Activated CD8-positive, alpha-beta memory T cell treated with anti-CD3 and anti-CD28 coated beads, Interleukin-2, amount 50 U/mL, for 4 hours (primary cell): ENCODE measurements at places on chromosomes 7 and 10.

- no peak for DNase-seq
These were observed 4.8 kb downstream of the GRIFIN start for GRCh38 chr7:2471396-2471795.

- no peak for DNase-seq
These were observed 68.0 kb upstream of the PCDH15 start for GRCh38 chr10:54869022-54869421.

DNA sequence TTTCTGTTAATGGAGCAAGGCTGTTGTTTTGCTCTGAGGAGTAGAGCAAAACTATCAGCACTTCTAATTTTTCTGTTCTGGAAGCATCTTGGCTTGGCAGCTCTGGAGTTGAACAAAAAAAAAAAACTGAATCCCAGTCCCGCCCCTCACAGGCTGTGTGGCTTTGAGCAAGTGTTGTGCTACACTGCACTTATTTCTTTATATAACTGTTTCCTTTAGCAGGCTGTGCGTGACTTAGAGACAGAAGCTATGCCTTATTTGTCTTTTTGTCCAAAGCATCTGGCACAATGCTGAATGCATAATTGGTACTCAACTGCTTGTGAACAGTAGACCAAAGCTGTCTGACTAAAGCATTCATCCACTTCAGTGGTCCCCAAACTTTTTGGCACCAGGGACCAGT is 96.1 kb downstream of the AMPH start:
- DNase-seq = no peak

DNA sequence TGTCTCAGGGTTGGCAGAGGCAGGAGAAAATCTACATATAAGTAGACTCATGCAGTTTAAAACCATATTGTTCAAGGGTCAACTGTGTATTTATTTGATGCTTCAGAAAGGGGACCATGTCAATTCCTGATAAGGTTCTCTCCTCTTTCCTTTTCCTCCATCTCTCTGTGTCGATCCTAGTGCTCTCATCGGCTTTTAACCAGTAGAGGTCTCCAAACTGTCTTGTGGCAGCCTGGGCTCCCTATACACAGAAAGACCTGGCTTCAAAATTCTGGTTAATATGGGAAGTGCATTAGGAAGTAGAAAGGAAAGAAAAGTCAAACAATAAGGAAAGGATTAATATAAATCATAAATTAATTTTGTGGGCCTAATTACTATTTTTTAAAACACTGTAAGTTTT is 304.4 kb upstream of the C7orf33 start:
- DNase-seq = no peak

DNA sequence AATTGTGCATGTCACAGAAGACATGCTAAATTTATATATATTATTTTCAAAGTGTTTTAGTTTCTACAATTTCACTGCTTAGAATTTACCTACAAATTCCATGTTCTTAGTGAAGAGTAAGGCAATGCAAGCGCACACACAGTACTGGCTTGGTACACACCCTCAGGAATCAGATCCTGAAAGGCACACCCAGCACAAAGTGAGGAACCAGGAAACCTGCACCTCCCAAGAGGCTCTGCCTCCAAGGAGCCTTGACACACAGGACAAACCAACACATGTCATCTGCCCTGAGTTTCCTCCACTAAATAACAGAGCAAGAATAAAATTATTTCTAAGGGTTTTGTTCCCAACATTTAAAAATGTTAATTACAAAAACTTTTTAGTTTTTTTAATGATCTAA is 156.2 kb downstream of the PARD3 start:
- DNase-seq = no peak

DNA sequence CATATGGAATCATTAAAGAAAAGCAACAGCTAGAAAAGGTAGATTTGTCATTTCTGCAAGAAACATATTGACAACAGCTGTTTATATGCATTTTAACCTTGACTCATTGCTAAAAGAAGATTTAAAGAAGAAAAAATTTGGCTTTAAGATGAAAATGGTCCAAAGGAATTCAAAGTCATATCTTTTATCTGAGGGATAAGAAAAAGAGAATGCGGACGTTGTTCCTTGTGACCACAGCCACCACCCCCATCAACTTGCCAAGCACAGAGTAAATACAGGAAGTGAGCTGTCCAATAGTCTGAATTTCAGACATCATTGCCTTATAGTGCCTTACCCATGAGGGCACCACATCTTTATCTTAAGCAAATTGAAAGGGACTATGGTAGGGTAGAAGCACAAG is 7.3 kb upstream of the CRPPA start:
- DNase-seq = no peak

DNA sequence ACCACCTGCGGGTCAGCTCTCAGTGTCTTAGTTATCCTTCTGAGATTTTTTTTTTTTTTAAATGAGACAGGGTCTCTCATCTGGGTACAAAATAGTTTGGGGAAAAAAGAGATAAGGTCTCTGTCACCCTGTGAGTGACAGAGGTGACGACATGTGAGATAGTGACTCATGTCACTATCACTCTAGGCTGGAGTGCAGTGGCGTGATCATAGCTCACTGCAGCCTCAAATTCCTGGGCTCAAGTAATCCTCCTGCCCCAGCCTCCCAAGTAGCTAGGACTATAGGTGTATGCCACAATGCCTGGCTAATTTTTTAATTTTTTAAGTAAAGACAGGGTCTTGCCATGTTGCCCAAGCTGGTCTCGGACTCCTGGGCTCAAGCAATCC is 10.4 kb downstream of the BLVRA start:
- no peak for DNase-seq

DNA sequence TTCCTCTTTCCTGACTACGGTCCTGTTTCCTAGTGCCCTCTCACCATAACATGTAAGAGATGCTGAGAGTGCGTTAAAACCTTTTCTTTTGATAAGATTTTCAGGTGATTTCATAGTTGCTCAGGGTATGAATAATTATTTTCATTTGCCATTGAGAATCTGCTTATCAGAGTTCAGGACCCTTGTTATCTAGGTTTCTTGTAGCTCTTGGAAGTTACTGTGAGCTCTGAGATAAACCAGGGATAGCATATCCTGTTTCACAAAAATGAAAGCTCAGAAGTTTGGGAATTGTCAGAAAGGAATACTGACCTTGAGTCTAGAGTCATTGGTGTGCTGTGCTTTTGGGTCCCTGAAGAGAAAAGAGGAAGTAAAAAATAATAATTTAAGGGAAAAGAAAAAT is 76.8 kb upstream of the PRKG1 start:
- no peak for DNase-seq

GRCh38 chr10:46231087-46231486 is 55.7 kb upstream of the ANTXRL start:
- no peak for DNase-seq

- no peak for DNase-seq
These were observed 985 bp upstream of the ETV1 start for GRCh38 chr7:13990319-13990983.

- DNase-seq = no peak
These were observed 285.2 kb downstream of the USP6NL start for GRCh38 chr10:11326241-11326640.

GRCh38 chr10:112421731-112422130 is 25.0 kb downstream of the ZDHHC6 start:
- no peak for DNase-seq

DNA sequence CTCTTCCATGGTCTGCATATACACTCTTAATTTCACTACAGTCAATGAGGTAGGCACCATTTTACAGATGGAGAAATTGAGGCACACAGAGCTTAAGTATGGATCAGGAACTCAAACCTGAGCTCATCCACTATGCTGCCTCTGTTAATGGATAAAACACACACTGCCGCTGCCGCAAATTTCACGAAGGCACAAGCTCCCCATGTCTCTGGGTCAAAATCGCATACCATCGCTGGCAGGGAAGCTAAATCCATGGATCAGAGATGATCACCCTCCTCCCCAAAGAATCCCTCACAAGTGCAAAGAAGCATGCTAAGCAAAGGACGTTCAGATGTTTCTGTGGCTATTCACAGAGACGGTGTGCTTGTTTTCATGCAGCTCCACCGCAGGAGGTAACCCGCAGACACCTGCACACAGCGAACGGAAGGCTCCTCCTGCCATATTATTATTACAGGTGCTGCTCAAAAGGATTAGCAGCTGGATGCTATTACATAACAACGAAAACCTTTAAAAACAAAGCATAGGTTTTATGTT is 109.3 kb downstream of the UBE2H start:
- DNase-seq = no peak

- no peak for DNase-seq
These were observed 34.0 kb downstream of the BRI3 start for GRCh38 chr7:98315318-98315993.

DNA sequence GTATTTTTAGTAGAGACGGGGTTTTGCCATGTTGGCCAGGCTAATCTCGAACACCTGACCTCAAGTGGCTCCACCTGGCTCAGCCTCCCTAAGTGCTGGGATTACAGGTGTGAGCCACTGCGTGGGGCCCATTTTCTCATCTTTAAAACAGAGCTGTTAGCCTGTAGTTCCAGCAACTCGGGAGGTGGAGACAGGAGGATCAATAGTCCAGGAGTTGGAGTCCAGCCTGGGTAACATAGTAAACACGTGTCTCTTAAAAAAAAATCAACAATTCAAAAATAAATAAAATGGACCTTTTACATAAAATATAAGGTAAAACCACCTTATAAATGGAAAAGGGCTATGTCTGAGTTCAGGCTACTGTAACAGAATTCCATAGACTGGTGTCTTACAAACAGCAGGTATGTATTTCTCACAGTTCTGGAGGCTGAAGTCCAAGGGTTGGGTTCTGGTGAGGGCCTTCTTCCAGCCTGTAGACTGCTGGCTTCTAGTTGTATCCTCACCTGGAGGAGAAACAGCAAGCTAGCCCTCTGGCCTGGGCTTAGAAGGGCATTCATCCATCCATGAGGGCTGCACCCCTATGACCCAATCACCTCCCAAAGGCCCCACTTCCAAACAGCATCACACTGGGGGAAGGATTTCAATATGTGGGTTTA is 7.0 kb upstream of the PVRIG start:
- DNase-seq = no peak

- no peak for DNase-seq
These were observed 70.1 kb downstream of the NPTX2 start for GRCh38 chr7:98687111-98687751.

DNA sequence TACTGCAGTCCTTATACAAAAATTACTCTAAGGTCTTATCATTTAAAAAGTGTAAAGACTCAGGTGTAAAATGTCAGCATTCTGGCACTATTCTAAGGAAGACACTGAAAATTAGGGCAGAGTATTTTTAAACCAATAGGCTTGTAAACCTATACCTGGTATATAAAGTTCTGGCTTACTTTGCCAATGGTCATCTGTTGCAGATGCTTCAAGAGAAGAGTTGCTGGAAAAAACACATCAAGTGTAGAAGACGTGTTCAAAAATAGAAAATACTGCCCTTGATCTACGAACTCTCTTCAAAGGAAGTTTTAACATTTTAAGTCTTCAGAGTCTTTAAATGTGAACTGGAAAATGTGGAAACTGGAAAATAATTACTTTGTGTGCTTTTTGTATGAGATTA is 23.9 kb downstream of the NT5C3A start:
- no peak for DNase-seq

GRCh38 chr10:132607961-132608495 is 70.4 kb downstream of the INPP5A start:
- DNase-seq = no peak

DNA sequence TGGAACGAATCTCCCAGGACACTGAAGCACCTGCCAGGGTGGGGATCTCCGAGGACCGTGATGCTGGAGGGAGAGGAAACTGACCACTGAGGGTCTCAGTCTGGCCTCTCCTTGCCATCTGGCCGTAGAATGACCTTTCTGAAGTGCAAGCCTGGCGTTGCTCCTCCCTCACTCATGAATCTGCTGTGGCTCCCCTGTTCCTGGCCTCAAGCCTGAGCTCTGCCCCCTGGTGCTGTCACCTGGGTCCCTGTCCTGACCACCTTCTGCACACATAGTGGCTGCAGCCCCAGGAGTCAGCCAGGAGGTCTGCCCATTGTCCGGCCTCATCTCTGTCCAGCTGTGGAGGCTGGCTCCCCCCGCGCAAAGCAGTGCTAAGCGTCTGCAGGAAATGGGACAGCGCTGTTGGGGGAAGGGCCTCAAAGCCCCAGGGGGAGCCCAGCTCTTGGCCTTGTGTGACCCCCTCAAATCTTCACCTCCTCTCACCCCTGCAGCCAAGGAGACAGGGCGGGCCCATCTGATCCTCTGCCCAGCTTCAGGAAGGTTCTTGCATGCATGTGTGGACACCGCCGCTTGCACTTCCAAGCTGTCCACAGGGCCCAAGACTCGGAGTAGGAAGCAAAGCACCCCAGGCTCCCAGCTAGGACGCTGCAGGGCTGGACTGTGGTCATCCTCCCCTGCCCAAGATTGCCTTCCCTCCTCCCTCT is 65.7 kb downstream of the MYL10 start:
- no peak for DNase-seq

DNA sequence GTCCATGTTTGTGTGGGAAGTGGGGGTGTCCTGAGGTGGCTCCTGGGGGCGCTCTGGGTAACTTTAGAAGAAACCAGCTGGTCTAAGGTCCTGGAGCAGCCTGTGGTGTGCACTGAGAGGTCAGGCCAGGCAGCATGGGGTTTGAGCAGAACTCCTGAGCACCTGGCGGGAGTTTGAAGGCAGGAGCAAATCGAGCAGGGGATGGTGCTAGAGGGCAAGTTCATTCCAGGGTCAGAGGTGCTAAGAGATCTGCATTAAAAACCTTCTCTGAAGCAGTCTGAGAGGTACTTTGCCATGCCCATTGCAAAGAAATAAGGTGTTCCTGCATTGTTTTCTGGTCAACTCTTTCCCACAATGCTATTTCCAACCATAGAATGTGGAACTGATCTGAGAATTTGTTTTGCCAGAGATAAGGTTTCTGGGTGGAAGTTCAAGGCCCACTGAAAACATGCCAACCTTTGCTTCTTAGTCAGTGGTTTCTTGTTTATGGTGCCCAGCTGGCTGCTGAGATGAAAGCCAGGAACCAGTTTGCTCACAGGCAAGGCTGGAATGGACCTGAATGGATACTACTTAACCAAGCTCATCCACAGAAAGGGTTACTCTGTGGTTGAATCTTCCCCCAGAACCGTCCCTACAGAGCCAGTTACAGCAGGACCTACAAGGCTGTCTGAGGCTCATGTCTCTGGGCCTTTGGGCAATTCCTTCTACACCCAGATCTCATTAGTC is 136.3 kb upstream of the TMEM72 start:
- no peak for DNase-seq

DNA sequence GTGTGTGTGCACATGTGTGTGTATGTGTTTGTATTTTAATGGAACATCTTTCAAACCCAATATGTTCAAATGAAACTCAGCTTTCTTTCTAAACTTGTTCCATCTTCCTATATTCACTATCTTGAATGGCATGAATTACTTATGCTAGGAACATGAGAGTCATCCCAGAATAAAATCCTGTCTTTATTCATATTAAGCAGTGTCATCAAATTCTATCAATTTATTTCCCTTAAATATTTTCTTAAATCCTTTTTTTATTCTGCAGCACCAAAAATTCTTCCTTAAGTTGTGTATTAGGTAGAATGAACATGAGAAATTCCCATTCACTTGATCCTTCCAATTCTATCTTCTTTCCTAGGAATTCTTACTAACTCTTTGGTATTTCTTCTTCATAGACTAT is 146.6 kb upstream of the PCDH15 start:
- DNase-seq = no peak

- no peak for DNase-seq
These were observed 592.6 kb downstream of the REEP3 start for GRCh38 chr10:64113792-64114191.

GRCh38 chr10:52314822-52315552 is 906 bp downstream of the DKK1 start:
- DNase-seq = no peak

- no peak for DNase-seq
These were observed 395.0 kb downstream of the THSD7A start for GRCh38 chr7:11436773-11437524.
